NCI-H345 (cell line): ENCODE measurements at places on chromosomes 1 and 21.

DNA sequence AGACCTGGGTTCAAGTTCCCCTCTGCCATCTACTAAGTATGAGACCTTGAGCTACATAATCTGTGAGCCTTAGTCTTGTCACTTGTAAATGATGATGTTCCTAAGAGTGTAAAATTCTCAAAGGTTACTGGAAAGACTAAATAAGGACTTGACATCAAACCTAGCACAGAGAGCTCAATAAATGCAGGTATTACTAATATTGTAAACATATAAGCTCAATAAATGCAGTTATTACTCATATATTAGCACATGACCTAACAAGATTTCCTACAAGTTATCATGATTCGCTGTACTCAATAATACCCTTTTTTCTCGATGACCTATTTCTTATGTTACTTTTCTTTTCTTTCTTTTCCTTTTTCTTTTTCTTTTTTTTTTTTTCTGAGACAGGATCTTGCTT lies 174.9 kb downstream of the ZNF281 start:
- no peak for DNase-seq

DNA sequence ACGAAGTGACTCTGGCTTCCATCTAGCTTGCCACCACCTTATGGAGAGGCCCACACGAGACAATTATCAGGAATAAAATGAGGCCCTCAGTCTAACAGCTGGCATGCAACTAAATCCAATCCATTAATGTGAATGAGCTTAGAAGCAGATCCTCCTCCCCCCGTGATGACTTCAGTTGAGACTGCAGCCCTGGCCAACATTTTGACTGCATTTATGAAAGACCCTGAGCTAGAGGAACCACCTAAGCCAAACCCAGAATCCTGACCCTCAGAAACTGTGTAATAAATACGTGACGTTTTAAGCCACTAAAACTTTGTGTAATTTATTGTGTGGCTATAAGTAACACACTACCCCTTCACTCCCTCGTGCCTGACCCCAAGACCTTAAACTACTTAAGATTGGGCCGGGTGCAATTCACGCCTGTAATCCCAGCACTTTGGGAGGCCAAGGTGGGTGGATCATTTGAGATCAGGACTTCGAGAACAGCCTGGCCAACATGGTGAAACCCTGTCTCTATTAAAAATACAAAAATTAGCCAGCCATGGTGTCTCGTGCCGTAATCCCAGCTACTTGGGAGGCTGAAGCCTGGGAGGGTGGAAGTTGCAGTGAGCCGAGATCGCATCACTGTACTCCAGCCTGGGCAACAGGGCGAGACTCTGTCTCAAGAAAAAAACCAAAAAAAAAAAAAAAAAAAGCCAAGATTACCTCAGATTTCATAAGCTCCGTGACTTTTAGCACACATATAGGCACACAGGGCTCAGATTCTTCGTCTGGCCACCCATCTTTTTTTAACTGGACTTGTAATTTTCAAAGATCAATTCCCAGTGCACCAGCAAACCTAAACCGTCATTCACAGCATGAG lies 72.5 kb downstream of the ENAH start:
- no peak for DNase-seq

DNA sequence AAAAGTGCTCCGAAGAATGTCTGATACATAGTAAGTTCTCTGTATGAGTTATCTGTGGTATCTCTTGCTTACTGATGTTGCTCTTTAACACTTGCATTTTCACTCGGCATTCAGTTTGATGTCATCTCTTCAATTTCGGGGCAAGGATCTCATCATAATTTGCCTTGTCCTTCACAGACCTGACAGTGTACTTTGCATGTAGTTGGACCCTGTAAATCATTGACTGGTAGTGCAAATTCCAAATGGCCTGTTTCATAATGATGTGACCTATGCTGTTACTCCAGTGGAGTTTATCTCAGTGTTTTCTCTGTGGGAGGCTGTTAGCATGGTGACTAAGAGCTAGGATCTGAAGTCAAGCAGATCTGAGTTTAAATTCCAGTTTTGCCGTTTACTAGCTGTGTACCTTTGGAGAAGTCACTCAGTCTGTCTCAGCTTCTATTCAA lies 34.2 kb upstream of the ABCD3 start:
- DNase-seq = no peak

DNA sequence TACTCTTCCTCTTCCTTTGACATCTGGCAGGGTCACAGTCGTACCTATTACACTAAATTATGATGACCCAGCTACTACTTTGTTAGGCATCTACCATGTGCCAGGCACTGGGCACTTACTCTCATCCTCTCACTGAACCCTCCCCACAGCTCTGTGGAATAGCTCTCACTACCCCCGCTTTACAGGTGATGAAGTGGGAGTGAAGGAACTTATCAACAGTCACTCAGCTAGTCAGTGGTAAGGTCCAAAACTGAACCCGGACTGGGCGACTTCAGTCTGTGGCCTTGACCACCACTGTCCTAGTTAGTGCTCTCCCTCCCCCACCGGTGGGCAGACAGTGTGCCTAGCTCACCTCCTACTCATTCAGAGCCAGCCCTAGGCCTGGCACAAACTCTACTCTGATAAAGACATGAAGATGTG lies 12.3 kb downstream of the ADGRB2 start:
- no peak for DNase-seq

GRCh38 chr1:79955966-79956365 lies 949.4 kb upstream of the ADGRL4 start:
- DNase-seq = no peak

DNA sequence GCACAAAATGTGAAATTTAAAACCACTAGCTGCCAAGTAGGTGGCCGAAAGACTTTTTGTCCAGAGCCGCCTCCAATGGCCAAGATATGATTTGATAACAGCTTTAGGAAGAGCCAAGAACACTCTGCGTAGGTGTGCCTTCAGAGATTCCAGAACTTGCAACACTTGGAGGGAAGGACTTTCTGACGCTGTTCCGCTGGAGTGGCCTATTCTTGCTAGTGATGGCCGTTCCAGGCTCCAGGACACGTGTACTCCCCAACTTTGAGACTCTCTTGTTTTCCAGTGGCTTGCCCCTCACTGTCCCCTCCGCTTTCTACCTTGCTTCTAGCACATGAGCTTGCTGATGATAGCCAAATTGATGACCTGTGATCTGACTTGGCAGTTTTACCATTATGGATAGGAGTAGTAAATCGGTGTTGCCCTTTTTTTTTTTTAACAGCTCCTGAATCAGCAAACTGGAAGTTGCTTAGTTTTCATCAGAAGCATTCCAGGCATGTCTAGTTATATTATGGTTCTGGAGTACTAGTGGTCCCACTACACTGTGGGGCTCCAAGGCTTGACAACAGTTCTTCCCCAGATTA lies 1.0 kb downstream of the PRDX6 start:
- DNase-seq = peak; percentile 11

DNA sequence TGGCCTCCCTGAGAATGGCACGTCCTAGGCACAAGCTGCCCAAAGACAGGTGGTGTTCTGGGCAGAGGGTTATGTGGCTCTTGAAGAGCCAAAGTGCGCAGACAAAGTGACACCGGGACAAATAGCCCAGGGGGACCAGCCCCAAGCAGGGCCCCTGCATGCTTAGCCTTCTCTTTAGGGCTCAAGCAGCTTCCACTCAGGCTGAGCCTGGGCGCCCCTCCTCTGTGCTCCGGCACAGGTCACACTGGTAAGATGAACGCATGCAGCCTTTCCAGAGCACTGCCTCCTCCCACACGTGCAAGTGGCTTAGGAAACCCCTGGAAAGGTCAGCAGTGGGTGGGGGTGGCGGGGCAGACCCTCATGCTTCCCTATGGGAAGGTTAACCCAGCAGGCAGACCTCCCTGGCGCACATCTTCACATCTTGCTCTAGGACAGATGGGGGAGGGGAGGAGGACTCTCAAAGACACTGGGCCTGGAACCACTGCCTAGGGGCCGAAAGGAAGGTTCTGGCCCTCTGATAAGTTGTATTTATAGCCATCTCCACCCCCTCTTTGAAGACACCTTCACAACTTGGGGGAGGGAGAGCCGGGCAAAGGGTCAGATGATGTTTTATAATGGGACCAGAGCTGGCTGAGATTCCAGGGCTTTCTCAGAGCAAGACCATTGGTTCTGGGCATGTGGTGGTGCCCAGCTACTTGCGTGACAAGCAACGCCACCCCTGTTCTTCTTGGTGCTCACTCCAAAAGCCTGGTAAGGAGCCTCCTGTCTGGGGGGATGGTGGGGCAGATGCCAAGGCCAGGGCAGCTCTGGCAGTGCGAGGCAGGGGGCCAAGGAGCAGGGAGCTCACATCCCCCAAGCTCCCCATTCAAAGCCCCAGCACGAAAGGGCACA lies 5.5 kb downstream of the KLHL21 start:
- no peak for DNase-seq

DNA sequence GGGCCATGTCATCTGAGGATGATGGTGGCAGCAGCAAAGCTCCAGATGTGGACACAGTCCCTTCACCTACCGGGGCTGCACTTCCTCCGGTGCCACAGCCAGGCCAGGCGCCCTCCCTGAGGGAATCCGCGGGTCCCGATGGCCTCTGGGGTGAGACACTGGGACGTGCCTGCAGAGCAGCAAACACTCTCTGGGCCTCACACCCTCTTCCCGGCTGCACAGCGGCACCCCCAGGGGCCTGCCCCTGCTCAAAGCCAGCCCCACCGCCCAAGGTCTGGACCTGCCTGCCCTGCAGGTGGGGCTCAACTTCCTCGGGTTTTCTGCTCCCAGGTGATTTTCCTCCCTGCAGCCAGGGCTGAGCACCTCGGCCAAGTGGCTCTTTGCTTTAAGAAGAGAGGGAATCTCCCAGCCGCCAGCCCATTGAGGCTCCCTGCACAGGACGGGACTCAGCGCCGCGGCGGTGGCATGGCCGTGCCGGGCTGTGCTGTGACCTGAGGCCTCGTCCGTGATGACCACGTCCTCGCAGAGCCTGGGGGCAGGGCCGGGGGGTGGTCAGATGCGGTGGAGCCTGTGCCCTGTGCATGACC lies 21.3 kb upstream of the COL18A1 start:
- no peak for DNase-seq

DNA sequence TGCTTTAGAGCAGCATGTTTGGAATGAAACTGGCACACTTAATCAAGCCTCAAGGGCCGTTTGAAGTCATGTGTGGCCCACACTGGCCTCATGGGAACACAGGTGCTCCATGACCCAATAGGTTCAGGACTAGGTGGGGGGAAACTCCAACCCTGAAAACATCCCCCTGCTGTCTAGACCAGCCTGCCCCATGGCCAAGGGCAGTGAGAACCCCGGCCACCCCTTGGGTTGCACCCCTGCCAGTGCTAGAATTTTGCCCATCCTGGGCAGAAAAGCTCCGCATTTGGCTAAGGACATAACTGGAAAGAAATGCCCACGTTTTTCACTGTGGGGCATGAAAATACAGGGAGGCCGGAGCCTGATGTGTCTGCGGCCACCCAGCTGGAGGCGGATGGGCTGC lies 6.1 kb upstream of the PTGER3 start:
- DNase-seq = no peak
